Activated CD4-positive, alpha-beta T cell treated with anti-CD3 and anti-CD28 coated beads for 48 hours (primary cell): ENCODE measurements at places on chromosomes 13 and 19.
A peak's percentile ranks its signal among the peaks of the same experiment; 100 is the strongest.

DNA sequence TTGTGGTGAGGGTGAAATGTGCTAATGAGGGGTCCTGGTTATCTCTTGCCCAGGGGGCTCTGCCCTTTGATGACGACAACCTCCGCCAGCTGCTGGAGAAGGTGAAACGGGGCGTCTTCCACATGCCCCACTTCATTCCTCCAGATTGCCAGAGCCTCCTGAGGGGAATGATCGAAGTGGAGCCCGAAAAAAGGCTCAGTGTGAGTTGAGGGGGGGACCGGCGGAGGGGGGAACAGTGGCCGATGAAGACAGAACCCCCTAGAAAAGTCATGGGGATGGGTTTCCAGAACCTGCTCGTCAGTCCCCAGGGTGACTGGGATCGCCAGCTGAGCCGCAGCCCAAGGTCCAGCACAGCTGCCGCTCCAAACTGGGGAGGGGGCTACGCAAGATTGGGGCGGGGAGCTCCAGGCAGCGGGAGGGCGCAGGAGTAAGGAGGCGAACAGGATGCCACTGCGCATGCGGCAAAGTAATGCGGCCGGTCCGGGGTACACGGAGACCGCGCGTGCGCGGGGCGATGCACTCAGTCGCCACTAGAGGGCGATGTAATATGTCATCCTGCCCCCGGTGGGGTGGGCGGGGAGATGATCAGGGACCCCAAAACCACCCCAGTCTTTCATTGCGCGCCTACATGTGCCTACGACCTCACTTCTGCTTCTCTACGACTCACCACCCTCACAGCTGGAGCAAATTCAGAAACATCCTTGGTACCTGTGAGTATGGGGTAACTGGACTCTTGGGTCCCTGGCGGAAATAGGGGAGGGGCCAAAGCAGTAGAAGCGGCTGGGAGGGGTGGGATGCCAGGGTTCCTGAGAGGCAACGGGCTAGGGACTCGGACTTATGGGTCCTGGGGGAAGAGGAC is 17.9 kb downstream of the BRSK1 start:
- DNase-seq = peak; percentile 97

DNA sequence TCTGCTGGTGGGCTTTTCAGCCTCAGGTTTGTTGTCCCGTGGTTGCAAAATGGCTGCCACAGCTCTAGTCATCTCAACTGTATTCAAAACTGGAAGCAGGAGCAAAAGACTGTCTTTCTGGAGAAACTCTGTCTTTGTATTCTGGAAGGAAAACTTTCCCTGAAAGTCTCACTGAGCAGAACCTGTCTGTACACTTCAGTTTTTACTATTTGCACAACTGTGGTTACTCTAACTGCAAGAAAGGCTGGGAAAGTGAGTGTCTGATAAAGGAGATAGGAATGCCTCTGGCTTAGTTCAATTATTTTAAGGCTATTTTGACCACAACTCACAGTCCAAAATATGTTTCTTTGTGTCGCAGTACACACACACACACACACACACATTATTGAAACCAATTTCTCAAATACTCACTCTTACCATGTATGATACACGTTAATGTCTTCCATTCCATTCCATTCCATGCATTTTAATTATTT is 49.7 kb upstream of the EHD2 start:
- no peak for DNase-seq

DNA sequence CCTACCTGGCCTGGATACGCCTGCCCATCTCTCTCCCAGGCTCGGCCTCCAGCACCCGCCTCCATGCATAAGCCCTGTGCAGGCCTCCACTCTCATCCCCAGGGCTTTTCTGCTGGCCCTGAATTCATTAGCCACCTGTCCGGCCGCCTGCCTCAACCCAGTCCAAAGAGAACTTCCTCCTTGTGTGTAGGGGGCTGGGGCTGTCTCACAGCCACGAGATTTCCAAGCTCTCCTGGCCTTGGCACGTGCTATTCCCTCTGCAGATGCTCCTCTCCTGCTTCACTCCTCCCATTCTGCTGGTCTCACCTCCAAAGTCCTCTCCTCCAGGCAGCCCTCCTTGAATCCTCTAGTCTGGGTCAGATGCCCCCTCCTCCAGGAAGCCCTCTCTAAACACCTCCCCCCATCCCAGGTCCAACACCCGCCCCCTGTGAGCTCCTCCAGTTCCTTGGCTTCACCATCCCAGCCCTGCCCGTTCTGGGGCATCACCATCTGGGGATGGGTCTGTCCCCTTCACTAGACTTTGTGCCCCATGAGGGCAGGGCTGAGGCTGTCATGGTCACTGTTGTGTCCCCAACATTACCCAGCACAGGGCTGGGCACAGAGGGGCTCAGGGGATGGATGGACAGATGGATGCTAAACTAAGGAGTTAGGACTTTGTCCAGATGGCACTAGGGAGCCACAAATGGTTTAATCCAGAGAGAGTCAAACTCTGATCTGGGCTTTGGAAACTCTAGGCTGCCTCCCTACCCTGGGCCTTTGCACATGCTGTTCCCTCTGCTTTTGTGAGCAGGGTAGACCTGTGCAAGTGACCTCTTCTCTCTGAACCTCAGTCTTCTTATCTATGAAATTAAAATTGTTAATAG is 14.8 kb downstream of the MEIS3 start:
- DNase-seq = no peak

DNA sequence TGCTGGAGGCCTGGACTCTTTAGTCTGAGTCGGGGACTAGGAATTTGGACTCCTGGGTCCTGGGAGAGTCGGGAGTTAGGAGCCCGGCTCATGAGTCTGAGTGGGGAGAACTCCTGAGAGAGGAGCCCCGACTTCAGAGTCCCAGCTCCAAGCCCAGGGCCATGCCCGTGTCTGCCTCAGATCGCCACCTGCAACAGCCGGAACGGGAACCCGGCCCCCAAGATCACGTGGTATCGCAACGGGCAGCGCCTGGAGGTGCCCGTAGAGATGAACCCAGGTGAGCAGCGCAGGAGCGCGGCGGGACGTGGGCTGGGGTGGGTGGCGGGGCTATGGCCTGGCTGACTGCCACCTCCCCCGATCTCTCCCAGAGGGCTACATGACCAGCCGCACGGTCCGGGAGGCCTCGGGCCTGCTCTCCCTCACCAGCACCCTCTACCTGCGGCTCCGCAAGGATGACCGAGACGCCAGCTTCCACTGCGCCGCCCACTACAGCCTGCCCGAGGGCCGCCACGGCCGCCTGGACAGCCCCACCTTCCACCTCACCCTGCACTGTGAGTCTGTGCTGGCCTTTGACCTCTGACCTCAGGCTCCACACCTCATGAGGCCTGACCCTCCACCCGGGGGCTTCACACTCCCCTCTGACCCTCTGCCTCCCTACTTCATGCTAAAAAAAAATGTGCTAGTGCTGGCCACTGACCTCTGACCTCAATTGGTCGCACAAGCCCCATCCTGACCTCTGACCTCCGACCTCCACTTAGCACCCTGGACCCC is 4.4 kb downstream of the BCAM start:
- DNase-seq = no peak

DNA sequence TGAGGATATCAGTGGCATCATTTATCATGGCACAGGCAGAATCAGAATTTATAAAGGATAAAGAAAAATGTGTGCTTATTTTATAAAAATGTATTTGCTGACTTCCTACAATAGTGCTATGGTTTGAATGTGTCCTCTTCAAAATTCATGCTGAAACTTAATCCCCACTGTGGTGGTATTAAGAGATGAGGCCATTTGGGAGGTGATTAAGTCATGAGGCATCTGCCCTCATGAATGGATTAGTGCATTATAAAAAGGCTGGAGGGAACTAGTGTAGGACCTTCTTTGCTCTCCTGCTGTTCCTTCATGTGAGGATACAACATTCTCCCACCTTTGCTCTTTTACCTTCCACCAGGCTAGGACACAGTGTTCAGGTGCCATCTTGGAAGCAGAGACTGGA is 212.8 kb downstream of the RFC3 start:
- no peak for DNase-seq

DNA sequence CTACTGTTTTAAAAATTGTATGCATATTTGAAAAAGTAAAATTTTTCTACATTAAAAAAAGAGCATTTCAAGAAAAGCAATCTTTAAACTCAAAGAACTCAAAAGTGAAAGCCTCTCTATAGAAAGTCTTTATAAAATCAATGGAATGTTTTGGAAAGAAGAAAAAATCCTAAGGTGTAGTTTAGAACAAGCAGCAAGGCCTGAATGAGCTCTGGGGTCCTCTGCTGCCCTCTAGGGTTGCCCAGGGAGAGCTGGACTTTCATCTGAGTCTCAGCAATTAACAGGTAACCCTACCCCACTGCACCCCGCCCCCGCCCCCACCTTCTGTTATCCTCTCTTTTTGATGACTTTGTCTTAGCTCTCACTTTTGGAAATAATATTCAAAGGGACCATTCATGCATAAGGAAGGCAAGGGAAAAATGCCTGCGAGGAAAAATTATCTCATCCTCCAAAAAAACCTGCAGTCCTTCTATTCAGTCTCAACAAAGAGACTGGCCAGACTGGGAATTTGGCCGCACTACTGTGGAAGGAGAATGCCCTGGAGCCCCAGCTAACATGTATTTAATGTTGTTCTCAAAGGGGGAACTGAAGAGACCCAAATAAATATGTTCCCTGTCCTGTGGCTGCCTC is 24.1 kb downstream of the SLC25A30 start:
- peak; percentile 33 for DNase-seq

DNA sequence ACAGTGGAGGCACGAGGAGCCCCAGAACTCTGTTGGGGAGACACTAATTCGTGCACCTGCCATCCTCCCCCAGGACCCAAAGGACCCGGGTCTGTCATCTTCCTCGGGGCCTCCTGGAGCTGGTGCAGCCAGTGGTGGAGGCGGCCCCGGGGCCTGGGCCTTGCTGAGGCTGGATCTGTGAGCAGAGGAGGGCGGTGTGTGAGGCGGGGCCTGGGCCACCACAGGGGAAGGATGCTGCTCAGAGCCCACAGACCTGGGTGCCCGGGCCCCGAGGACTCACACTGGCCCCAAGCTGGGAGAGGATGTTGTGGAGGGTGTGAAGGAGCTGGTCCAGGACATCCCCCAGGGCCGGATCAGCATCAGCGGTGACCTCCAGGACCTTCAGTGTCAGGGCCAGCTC is 8.3 kb downstream of the IFNL3 start:
- DNase-seq = peak; percentile 11

DNA sequence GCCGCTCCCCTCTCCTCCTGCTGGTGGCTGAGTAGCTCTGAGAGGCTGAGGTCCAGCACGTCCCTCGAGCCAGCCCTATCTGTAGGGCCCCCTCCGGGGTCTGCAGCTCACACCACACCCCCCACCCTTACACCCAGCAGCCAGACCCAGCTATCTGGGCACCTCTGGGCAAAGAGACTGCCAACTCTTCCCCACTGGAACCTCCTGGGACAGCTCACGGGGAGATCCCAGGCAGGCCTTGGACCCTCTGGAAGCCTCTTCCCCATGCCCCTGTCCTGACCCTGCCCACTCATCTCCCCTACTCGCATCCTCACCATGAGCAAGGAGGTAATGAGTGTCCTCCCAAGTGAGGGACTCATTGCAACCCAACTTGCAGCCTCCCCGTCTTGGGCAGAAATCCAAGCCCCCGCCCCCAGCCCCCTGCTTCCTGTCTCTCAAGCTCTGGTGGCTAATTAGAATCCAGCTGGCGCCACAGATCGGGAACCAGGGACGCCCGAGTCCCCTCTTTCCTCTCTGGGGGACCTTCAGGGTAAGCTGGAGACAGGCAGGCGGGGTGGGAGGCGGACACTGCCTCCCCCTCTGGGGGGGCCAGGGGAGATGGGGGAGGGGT is 22.1 kb downstream of the ADGRL1 start:
- DNase-seq = no peak

DNA sequence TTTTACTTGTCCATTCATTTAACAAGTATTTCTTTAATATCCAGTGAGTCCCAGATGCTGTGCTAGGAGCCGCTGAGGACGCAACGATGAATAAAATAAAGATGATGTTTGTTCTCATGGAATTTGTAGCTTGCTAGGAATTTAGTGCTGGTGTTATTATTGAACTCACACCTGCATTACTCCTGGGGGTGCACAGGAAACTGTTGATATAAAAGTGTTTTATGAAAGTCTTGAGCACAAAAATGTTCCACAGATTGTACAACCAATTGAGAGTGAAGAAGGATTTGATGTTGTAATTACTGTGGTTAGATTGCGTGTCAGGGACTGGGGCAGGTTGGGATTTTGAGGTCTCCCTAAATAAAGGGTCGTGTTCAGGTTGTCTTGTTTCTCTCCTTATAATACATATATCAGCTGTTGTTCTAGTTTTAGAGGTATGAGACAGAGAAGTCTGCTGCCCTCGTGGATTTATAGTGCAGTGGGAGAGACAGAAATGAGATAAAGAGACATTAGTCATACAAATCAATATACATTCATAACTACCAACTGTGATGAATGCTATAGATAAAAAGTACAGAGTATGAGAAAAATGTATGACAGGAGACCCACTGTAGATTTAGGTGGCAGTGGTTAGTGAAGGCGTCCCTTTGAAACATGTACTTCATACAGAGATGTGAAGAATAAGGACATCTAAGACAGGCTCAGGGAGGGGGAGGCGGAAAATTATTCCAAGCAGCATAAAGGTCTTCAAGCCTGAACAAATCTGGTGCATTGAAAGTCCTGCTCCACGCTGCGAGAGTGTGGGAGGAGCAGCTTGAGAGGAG is 11.3 kb downstream of the CACNG6 start:
- no peak for DNase-seq

DNA sequence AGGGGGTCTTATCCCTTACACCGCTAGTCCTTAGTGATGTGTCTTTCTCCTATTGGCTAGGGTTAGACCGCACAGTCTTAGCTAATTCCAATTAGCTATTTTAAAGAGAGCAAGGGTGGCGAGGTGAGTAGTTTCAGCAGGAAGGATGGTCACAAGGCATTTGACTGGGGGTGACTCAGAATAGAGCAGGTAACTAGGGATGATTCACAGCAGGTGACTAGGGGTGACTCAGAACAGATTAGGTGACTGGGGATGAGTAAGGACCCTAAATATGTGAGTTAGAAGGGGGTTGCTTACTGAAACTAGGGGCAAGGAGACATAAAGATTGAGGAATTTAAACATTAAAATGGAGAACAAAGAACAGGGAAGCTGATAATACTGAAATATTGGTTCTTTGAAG is 64.3 kb downstream of the ZNF66 start:
- DNase-seq = no peak

GRCh38 chr13:40982772-40983171 is 36.3 kb downstream of the ELF1 start:
- peak; percentile 60 for DNase-seq

DNA sequence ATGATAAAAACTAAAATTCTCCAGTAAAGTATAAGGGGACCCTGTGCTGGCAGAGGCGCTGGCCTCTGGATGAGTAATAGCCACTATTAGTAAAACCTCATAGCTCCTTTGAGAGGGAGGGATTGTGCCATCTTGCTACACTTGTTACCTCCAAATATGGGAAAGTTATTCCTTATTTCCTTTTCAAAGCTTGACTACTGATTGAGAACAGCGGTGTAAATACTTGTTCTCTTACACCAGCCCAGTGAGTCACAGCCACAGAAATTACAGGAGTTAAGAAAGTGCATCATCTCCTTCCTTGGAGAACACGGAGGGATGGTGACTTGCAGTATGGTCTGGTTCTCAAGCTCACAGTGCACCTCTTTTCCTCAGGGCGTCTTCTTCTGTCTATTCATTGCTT is 379.0 kb downstream of the EFNB2 start:
- no peak for DNase-seq

DNA sequence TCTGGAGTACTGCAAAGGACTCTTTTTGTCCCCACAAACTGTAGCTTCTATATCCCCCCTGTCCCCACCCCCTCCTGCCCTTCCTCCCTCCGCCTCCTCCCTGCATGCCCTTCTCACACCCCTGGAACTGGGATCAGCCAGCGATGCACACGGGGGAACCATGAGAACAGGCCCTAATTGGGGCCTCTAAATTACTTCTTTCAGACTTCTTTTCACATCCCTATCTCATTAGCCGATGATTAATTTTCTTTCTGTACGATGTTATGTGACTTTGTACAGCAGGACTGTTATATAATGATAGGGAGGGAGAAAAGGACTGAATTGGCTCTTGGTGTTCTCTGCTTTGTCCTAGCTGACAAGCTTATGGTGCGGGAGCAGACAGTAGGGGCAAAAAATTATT is 347.5 kb downstream of the DNAJC15 start:
- DNase-seq = no peak
